Mucosa of descending colon (tissue), 3 donors: ENCODE measurements at places on chromosomes 4 and X. TPM values are rescaled to one million over a fixed set of nuclear protein-coding genes. Genes with fewer than 3 reads are reported as not detected.

DNA sequence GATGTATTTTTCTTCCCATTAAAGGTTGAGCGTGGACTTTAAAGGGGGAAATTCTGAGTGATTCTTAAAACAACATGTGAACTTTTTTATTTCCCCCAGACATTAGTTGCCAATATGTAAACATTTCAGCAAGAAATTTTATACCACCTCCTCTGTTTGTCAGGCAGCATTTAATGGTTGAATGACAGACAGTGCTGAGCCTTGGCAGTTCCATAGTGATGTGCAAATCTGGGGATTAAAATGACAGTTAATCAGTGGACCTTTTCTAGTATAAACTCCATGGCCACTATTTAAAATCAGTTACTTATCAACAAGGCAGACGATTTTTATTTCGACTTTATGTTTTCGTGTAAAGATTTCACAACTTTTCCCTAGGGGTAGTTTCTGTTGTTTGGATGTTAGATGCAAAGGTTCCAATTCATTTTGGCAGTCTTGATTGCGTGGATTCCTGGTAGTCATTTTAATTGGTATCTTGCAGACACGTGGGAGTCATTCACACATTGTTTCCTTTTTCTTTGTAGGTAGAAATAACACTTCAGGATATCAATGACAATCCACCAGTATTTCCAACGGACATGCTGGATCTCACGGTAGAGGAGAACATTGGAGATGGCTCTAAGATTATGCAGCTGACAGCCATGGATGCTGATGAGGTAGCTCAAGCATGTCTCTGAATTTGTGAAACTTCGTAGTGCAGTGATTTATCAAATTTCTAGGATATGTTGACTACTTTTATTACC lies 83.7 kb downstream of the FAT4 start:
- DNase-seq, result no peak

GRCh38 chr4:75087416-75087815 lies 154.5 kb downstream of the PARM1 start:
- no peak for DNase-seq

- peak; percentile 40 for DNase-seq
Observed at GRCh38 chrX:46912603-46913491, 626 bp downstream of the JADE3 start.

ARSJ gene
- 6.5 TPM for total RNA-seq

DNA sequence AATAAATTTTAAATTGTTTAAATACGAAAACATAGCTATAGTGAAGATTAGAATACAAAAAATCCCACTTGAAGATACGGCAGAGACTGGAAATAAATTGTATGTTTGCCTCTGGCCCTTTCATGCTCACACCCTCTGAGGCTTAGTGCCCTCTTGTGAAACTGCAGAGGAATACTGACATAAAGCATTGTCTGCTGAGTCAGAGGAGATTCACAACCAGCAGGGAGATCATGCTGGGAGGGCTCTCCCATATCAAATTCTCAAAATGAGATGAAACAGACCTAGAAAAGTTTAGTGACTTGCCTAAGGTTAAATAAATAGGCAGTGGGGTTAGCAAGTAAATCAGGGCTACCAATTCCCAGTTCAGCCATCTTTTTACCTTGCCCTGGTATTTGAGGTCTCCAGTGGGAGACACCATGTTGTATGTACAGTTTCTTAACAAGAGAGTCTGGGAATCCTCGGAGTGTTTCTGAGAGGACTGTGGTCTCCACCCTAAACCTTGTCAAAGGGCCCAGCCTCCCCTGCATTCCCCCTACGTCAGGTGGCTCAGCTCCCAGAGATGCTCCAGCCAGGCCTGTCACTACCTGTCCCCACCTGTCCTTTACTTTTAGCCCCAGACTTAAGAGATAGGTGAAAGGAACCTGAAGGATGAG lies 581.4 kb upstream of the DIPK2B start:
- DNase-seq, result no peak

DNA sequence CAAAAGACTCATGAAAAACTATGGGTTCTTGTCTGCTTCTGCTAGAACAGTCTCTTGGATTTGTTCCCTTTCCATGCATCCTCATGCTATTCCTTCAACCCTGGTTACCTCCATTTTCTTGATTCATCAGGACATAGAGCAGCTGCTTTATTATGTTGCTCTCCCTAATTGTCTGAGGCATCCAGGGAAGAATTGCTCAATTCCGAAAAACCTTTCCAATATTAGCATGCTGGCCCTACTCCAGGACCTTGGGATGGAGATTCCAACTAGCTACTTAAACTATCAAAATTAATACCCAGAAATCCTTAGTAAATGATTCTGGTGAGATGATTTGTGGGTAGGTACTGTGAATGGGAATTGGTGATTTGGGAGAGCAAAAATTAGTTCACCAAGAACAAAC lies 56.6 kb upstream of the FAM47B start:
- no peak for DNase-seq

SYTL5 gene
- total RNA-seq, result 3.0 TPM

DNA sequence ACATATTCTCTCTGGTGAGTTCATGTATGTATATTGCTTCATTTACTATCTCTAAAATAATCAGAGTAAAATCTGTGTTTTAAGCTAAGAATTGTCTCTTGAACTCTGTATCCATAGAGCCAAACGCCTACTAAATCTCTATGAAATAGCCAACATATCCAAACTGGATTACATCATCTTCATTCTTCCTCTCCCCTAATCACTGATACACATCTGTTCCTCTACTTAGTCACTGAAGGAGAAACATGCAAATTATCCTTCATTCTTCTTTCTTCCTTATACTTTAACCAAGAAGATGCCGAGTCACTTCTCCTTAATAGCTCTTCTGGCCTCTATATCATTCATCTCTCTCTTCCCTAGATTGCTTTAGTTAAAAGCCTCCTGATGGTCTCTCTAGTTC lies 630.4 kb upstream of the FTHL17 start:
- no peak for DNase-seq

AMBN gene
- not detected for total RNA-seq

FOXR2 gene
- total RNA-seq, result not detected

HPGDS gene
- total RNA-seq, result 6.3 TPM

DNA sequence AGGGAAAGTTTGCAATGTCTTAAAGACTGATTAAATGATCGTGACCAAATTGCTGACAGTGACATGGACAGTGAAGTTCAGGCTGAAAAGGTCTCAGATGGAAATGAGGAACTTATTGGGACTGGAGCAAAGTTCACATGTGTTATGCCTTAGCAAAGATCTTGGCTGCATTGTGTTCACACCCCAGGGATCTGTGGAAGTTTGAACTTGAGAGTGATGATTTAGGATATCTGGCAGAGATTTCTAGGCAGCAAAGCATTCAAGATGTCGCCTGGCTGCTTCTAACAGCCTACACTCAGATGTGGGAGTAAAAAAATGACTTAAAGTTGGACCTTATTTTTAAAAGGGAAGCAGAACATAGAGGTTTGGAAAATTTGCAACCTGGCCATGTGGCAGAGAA lies 21.4 kb downstream of the SCARB2 start:
- DNase-seq, result no peak

DNA sequence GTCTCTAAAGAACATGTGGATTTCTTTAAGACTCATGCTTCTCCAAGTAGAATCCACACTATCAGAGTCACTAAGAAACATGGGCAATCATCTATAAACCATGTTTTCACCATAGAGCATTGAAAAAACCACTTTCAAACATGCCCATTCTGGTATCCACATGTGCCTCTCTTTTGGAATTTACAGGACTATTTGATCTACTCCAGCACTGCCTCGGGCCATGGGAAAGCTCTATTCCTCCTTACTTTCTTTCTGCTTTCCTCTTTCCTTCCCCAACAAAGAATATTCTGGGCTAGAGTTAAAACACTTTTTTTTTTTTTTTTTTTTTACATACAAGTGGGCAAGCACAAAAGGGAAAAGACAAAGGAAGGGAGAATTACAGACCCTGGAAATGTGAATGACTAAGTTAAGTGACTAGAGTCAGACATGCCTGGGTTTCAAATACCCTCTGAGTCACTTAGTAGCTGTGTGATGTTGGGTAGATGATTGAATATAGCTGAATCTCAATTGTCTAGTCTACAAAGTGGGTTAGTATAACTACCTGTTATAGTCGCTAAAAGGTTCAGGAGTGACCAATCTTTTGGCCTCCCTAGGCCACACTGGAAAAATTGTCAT lies 847.7 kb upstream of the INTU start:
- DNase-seq, result no peak

DNA sequence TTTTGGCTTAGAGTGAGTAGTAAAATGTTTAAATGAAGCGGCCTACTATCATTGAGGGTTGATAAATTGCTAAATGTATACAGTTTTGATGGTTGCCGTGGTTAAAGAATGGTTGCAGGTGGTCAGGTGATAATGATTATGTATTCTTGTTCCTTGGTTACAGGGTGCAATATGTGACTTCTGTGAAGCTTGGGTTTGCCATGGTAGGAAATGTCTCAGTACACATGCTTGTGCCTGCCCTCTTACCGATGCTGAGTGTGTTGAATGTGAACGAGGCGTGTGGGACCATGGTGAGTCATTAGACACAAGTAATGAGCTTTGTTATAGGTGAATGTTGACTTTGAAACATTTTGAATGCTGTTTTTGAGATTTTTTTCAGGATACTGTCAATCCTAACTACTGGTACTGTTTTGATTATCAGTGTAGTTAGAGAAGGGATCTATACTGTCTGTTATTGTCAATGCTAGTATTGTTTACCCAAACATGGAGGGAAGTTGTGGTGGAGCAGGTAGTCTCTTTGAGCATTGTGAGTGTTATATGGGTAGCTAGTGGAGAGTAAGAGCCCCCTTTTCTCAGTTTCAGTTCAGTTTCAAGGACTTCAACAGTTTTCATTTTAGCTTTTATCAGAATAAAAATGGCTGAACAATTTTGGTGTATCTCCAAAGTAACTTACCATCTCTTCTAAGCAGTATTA lies 8.9 kb downstream of the ZNF330 start:
- DNase-seq, result no peak

DNA sequence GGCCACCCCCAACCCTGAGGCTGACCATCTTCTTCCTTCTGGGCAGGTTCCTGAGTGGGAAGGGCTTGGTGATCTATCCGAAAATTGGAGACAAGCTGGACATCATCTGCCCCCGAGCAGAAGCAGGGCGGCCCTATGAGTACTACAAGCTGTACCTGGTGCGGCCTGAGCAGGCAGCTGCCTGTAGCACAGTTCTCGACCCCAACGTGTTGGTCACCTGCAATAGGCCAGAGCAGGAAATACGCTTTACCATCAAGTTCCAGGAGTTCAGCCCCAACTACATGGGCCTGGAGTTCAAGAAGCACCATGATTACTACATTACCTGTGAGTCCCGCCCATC lies 9.7 kb downstream of the EFNB1 start:
- no peak for DNase-seq

MAGEB2 gene
- total RNA-seq, result not detected

DNA sequence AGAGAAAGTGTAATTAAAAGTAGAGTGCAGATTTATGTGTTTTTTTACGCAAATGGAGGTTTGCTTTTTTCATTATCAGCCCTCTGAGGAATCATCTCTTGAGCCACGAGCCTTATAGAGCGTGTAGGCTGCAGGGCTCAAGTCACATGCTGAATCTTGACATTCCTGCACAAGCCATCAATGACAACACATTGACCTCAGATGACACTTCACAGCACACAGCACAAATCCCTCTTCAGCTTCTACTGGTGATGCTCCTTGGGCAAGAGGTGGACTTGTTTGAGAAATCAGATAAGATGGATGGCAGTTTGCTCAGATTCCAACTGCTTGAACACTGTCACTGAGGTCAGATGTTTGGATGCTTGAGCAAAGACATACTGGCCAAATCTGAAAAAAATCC lies 250.6 kb downstream of the SNCA start:
- no peak for DNase-seq

CXorf49 gene
- not detected for total RNA-seq

GRCh38 chrX:133923113-133923512 lies 62.3 kb downstream of the GPC3 start:
- DNase-seq, result no peak

GRCh38 chr4:40530961-40531635 lies 98.6 kb downstream of the RBM47 start:
- peak; percentile 74 for DNase-seq

EDA gene
- 2.6 TPM for total RNA-seq

GRCh38 chrX:154800478-154801210 lies 4.6 kb downstream of the MPP1 start:
- no peak for DNase-seq
